Stimulated activated CD4-positive, alpha-beta T cell treated with anti-CD3 and anti-CD28 coated beads, Interleukin-12 subunit alpha, Interleukin-12 subunit beta, amount 100 ng/mL, for 4 hours (primary cell): ENCODE measurements at places on chromosomes 6 and 20.

DNA sequence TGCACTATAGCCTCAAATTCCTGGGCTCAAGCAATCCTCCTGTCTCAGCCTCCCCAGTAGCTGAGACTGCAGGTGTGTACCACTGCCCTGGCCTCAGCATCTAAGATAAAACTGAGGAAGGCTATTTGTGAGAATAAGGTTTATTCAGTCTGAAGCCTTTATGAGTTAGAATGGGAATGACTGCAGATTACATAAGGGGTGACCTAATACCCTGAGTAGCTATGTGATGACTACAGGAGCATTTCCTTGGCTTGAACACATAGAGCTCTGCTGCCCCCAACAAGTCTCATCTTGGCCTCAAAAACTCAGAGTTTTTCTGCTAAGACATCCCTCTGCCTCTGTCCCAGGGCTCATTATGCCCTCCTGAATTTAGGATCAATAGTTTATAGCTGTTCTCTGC, 7.6 kb downstream of the GSS start:
- no peak for DNase-seq

DNA sequence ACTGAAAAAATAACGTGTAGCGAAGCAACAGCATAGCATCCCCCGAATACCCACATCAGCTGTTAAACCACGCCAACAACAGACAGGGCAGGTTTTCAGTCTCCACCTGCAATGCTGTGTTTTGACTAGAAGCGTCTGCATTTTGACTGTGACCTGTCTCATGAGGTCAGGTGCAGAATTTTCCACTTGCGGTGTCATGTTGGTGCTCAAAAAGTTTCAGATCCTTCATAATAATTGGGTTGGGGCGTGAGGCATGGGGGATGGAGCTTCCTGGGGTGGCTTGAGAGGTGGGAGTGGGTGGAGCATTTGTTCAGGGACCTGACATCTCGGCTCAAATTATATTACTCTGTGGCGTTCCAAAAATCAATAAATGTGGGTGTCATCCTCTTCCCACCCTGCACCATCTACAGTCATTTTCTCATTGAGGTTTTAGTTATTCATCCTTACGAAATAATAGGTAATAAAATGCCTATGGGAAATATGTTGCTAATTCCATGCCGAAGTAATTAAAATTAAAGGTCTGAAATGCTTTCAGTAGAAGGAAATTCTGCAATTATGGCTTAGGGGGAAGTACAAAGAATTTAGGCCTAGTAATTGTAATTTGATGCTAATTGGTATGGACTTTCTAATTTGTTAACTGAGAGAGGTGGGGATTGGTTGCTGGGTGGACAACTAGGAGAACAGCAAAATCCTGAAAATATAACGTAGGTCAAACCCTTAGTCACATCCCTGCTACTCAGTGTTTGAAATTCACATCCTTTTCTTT, 81.0 kb downstream of the TIAM2 start:
- DNase-seq = no peak

DNA sequence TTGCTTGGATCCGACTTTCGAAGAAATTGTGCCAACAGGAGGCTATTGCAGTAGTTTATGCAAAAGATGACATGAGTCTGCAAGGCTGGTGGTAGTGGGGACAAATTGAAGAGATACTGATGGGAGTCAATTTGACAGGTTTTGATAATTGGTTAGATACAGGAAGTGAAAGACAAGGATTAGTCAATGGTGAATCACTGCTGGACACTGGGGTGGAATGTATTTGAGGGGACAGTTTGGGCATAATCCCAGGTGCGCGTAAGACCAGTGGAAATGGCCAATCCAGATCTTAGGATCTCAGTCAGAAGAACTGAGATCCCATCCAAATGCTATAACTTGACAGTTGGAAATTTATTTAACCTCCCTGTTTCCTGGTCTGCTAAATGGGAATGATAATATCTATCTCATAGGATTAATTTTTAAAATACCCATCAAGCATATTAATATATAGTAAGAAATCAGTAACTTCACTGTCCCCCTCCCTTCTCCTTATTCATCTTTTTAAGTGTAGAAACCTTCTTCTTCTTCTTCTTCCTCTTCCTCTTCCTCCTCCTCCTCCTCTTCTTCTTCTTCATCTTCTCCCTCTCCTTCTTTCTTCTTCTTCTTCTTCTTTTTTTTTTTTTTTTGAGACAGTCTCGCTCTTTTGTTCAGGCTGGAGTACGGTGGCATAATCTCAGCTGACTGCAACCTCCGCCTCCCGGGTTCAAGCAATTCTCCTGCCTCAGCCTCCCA, 30.9 kb upstream of the ERVFRD-1 start:
- no peak for DNase-seq

- no peak for DNase-seq
These were observed 67.4 kb downstream of the KHDC1L start for GRCh38 chr6:73157870-73158269.

DNA sequence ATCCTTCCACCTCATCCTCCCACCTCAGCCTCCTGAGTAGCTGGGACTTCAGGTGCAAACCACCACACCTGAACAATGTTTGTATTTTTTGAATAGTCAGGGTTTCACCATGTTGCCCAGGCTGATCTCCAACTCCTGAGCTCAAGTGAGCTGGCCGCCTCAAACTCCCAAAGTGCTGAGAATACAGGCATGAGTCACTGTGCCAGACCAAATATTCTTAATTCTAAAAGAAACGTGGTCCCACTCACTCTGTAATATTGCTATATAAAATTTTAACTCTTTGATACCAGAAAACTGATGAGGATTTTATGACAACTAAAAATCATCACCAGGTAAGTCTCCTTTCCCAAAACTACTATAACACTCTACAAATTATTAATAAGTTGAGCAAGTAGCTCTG, 716.8 kb upstream of the GJE1 start:
- no peak for DNase-seq
